ENCODE measurements at places on chromosomes 13 and 19. TPM values are rescaled to one million over a fixed set of nuclear protein-coding genes. Genes with fewer than 3 reads are reported as not detected.

DNA sequence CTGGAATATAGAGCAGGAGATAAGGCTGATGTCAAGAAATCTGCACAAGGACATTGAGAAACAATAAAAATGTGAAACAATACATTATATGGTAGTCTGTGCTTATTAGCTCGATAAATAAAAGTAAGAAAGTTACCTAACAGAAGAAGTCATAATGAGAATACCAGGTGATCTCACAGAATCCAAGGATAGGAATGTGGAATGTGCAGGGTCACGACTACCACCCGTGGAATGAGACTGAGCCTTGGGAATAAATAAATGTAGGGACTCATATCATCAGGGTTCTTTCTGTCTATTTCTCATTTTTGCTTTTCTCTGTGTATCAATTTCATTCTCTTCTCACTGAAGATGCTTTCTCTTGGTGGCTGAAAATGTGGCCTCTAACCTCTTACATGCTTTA, 26.0 kb upstream of the KBTBD7 start:
- no peak for DNase-seq
- no peaks in the 10 kb centered on the region for H3K27me3 ChIP-seq
- no peak overlapping the region for H3K27ac ChIP-seq

DNA sequence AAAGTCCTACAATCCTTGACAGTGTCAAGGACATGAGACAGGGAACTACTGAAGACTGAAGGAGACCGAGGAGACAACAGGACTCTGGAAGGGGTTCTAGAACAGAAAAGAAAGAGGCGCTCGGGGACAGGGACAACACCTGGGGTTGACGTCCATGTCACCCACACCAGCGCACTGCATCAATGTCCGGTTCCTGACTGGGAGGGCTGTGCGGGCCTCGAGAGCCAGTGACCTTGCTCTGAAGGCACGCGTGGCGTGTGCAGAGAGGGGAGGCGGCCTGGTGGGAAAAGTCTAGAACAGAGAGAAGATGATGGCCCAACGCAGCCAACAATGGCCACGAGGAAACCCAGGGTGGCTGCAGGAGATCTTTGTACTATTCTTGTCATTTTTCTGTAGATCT, 5.7 kb downstream of the CARS2 start:
- DNase-seq, result no peak
- no peak overlapping the region for H3K27ac ChIP-seq
- H3K4me1 ChIP-seq, result peaks cover 36% of the 10 kb centered on the region
- no peak overlapping the region for H3K4me3 ChIP-seq
- peaks cover 73% of the 10 kb centered on the region for H3K36me3 ChIP-seq

- H3K27me3 ChIP-seq, result no peaks in the 10 kb centered on the region
- no peaks in the 10 kb centered on the region for H3K4me1 ChIP-seq
- no peaks in the 10 kb centered on the region for H3K36me3 ChIP-seq
- no peak for DNase-seq
- no peak overlapping the region for H3K4me3 ChIP-seq
Measured at GRCh38 chr13:109724603-109725002, 61.8 kb downstream of the IRS2 start.

DNA sequence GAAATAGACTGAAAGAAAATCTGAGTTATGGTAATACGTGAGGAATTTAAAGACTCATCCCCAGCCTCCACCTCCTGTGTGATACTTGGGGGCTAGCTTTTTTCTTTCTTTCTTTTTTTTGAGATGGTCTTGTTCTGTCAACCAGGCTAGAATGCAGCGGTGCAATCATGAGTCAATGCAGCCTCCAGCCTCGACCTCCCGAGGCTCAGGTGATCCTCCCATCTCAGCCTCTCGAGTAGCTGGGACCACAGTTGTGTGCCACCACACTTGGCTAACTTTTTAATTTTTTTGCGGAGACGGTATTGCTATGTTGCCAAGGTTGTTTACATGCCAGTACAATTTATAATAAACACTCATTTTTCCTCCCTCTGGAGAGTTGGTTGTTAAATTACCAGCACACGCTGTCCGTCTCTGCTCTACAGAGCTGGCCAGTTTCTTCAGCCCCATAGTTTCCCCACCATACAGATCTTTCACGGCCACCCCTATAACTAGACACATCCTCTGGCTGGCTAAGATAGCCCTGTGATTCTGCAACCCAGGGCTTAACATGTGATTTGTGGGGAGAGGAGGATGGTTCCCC, 4.8 kb downstream of the TNFSF9 start:
- no peak overlapping the region for H3K27ac ChIP-seq
- peaks cover 15% of the 10 kb centered on the region for H3K27me3 ChIP-seq
- no peaks in the 10 kb centered on the region for H3K36me3 ChIP-seq
- H3K4me1 ChIP-seq, result peaks cover 54% of the 10 kb centered on the region

SPIB gene
- 211 TPM for total RNA-seq

RXFP2 gene
- total RNA-seq, result not detected
